ENCODE measurements at places on chromosomes 7 and 10. TPM values are rescaled to one million over a fixed set of nuclear protein-coding genes. Genes with fewer than 3 reads are reported as not detected.

GRCh38 chr7:101518336-101518735, 110.8 kb downstream of the MYL10 start:
- DNase-seq = peak; percentile 14

PAPOLB gene
- total RNA-seq = 0.30 TPM

FAM25G gene
- total RNA-seq = 1.8 TPM

CXCL12 gene
- 107 TPM for total RNA-seq

GRCh38 chr10:112585960-112586359, 138.9 kb downstream of the VTI1A start:
- peak; percentile 57 for DNase-seq

- no peak for DNase-seq
These were observed 176.3 kb upstream of the MEOX2 start for GRCh38 chr7:15862781-15863165.

DNA sequence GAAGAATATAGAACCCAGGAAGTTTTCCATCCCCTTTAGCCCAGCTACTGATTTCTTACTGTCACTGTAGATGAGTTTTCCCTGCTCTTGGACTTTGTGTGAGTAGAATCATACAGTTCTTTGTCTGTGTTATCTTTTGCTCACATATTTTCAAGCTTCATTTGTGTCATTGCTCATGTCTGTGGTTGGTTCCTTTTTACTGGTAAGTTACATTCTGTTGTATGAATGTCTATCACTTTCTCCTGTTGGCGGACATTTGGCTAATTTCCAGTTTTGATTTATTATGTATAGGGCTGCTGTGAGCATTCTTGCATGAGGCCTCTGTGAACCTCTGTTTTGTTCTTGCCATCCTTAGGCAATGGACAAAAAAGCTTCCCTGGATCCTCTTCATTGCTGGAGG, 5.3 kb downstream of the GLRX3 start:
- no peak for DNase-seq

ANXA8 gene
- total RNA-seq = 4.6 TPM

- peak; percentile 58 for DNase-seq
These were observed 22.7 kb downstream of the CISD1 start for GRCh38 chr10:58291538-58292174.

DNA sequence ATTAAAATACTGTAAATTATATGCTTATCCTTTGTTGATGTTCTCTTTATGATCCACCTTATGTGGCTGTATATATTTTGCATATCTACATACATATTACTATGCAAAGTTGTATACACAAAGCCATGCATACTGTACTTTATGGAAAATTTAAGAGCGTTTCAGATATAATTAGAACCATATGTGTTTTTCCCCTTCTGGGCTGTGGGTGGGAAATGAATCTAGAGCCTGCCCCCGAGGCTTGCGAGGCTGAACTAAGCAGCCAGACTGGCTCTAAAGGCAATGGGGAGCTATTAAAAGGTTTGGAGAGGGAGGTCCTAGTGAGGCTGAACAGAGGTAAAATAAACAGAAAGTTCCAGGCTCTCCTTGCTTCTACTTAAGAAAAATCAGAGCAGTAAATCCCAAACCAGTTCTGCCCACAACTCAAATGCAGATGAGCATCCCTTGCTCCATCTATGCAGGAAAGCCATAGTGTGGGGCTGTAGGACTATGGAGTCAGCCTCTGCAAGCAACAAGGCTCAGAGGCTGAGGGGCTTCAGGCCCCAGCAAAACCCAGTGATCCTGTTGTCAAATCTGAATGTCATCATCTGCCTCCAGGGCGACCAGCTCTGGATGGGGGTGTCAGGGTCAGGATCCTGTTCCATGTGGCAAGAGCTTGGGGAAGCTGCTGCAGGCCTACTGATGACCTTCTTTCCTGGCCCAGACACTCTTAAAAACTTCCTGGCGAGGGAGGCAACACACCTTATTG, 14.1 kb upstream of the DDIT4 start:
- peak; percentile 92 for DNase-seq

DNA sequence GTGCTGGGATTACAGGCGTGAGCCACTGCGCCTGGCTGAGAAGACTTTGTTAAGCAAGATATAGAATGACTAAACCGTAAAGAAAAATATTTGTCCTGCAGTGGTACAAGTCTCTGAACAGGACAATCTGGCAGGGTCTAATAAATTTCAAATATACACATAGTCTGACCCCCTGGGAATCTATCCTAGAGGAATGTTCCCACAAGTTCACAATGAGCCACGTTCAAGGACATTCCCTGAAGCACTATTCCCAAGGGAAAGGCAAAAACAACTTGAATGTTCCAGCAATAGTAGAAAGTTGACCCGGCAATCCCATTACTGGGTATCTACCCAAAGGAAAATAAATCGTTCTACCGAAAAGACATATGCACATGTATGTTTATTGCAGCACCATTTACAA, 82.0 kb downstream of the HIP1 start:
- no peak for DNase-seq

DNA sequence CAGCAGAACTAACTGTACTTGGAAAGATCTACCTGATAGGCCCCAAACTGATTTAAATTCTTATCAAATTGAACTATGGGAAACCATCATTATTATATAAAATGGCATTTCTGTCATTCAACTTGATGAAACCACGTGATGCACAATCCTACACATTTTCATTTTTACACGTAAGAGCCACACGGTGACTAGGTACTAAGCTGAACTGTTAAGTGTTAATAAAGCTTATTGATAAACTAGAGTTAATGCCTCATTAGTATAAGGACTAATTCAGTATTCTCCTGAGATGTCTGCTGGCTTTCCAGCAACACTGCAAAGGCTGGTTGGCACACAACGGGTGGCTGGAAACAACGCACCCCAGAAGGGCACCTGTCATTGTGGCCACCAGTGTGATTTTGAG, 4.6 kb downstream of the NCAPG2 start:
- DNase-seq = no peak

TAX1BP1 gene
- total RNA-seq = 89.4 TPM

DNA sequence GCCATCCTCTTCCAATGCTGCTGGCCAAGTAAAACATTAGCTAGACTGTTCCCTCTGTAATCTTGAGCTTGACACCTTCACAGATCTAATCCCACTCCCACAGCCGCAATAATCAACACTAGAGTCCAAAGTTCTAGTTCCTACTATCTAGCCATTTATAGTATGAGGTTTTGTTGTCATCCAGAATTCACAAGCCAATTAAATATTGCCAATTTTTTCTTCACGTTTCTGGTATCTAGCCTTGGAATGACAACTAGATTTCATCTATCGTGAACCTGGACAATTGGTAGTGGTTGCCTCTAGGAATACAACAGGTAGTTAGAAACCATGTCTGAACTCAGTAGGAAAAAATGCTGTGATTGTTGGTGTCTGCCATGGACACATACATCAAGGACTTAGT, 10.4 kb downstream of the WASL start:
- no peak for DNase-seq

Data from skin of body (tissue), 3 donors.